ENCODE measurements at places on chromosomes 7 and 10.

DNA sequence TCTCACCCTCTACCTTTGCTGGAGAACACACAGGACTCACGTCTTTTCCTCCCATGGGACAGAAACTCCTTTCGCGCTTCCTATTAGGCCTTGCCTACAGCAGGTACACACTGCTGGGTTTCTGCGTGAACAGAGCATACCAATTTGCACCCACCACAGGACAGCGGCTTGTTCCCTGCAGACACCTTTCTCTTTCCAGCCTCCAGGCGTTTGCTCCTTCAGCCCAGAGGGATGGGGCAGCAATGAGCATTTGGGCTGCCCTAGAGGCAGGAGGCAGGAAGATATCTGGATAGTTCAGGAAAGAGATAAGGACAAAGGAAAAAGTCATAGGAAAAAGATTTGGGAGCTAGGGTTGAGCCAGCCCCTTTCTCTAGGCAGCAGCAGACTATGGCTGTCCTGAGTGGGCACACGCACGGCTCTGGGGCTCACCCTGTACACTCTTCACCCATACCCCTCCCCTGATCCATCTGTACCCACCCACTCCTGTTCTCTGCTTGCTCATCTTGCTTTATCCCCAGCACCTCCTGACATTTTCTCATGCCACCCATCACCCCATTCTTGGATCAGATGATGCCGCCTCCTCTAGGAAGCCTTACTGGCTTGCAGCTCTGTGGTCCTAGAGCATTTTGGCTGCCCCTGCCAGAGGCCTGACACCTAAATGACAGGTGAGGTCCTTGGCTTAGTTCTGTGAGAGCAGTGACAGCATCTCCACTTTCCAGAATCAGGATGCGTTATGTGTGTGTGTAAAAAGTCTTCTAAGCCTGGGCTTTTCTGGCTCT lies 40.7 kb upstream of the SPDYE3 start:
- DNase-seq, result no peak

DNA sequence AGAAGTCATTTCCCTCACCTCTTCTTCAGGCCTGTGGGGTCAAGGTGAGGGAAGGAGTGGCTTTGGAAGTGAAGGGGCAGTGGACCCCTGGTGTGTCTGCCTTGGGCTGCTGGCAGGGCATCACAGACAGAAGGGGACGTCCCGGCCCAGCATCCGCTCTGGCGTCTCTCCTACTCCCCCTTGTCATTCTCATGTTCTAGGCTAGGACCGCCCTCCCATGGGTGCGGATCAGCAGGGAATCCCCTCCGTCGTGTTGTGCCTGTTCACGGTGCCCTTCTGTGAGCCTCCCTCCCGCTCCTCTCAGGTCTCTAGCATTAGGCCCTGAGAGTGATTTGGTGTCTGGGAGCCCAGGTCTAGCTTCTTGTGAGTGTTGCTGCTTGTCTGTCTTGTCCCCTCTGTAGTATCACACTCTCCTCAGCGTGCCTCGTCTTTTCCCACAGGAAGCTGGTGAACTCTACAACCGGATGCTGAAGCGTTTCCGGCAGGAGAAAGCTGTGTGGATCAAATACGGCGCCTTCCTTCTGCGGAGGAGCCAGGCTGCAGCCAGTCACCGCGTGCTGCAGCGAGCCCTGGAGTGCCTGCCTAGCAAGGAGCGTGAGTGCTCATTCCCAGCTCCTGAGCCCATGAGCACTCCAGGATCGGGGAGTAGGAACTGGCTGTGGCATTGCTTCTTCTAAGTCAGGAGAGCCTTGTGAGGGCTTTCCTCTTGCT lies 8.5 kb downstream of the CALHM2 start:
- no peak for DNase-seq

DNA sequence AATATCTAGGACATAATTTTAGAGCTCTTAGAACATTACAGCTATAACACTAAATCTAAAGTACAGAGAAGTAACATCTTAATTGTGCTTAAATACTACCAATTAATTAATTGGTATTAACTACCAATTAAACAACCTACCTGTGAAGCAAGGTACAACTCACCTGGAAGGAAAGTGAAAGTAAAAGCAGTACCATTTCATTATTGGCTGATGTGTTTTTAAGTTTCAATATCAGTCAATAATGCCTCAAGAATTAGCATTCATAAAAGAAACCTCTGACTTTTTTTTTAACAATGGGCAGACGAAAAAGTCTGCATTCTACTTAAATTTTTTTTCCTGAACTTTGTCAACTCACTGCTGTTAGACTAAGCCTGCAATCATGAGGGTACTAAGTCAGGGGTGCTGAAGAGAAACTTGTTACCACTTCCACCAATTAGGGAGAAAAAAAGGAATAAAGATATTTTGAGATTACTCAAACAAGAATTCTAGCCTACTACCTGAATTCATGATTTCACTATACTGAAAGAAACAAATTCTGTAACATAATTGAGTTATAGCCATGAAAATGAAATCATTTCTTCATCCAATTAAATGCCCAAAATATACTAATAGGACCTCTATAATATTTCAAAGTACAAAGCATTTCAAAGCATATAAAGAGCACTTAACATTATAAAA lies 19.9 kb downstream of the UPF2 start:
- no peak for DNase-seq

DNA sequence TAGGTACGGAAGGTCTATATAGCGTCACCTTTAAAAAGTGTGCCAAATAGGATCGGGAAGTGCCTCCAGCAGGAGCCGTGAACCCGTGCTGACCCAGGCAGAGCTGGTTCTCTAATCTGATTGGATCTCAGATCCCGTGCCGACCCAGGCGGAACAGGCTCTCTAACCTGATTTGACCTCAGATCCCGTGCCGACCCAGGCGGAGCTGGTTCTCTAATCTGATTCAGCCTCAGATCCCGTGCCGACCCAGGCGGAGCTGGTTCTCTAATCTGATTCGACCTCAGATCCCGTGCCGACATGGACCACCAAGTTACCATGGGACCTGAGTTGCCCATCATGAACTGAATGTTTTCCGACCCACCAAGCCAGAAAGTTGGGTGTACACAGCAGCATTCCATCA lies 463.9 kb downstream of the PTPRN2 start:
- DNase-seq, result no peak

- no peak for DNase-seq
These were observed 557.4 kb upstream of the VSTM2A start for GRCh38 chr7:53984776-53985175.

DNA sequence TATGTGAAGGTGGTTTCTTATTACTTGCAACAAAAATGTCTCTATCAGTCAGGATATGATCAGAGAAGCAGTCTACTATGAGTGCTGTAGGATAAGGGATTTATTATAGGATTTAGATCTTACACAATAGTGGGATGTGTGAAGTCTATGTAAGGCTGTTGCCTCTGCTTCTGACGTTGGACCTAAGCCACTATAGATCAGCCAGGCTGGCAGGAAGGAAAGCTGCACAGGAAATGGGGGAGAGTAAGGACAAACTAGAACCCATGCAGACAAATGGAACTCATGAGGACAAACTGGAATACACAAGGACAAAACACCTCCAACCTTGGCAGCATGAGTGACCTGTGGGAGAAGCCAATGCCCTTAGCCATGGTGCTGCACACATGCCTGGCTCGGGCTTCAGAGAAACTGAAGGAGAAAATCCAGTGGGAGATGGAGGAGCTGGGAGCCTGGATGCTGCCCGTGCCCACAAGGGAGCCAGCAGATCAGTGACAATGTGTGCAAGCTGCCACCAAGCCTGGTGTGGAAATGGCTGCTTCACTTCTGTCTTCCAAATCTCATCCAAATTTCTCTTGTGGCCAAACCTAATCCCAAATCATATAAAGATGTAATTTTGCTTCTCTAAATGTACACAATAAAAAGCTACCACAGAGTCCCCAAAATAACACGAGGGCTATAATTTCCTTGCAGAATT lies 147.0 kb upstream of the PCGF5 start:
- no peak for DNase-seq

- DNase-seq, result no peak
These were observed 257.3 kb downstream of the SDK1 start for GRCh38 chr7:3558400-3558799.

GRCh38 chr10:132104062-132104461 lies 38.3 kb downstream of the JAKMIP3 start:
- DNase-seq, result no peak

GRCh38 chr10:107577221-107577620 lies 412.7 kb upstream of the SORCS1 start:
- DNase-seq, result no peak

- no peak for DNase-seq
These were observed 37.7 kb downstream of the NAMPT start for GRCh38 chr7:106246902-106247711.

- peak; percentile 21 for DNase-seq
These were observed 114.0 kb downstream of the BBS9 start for GRCh38 chr7:33243319-33243881.

- no peak for DNase-seq
These were observed 408.4 kb upstream of the SHH start for GRCh38 chr7:156220701-156221100.

GRCh38 chr7:29370531-29371314 lies 176.1 kb downstream of the CHN2 start:
- DNase-seq, result no peak

GRCh38 chr7:31065021-31065593 lies 13.0 kb downstream of the ADCYAP1R1 start:
- DNase-seq, result no peak

DNA sequence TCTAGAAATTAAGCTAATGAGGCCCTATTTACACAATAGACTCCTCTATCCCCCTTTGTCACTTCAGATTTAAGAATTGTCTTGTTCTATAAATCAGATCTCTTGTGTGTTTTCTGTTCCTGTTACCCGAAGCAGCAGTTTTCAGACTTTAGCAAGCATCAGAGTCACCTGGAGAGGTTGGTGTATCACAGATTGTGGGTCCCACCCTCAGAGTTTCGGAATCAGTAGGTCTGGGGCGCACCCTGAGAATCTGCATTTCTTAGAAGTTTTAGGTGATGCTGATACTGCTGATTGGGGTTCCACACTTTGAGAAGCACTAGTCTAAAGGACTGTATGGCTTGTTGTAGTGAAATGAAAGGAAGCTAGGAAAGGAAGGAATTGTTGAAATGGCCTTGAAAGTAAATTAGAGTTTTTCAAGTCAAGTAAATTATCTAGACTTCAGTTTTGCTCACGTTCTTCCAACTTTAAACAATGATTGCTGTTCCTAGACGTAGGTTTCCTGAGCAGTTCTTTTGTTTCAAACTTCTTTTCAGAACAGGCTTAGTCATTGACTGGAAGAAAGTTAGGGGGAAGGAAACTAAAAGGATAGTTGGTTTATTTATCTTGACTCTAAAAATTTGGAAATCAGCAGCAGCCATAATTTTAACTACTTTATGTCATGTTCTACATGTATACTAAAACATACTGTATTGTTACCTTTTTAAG lies 15.7 kb downstream of the BPGM start:
- DNase-seq, result no peak

DNA sequence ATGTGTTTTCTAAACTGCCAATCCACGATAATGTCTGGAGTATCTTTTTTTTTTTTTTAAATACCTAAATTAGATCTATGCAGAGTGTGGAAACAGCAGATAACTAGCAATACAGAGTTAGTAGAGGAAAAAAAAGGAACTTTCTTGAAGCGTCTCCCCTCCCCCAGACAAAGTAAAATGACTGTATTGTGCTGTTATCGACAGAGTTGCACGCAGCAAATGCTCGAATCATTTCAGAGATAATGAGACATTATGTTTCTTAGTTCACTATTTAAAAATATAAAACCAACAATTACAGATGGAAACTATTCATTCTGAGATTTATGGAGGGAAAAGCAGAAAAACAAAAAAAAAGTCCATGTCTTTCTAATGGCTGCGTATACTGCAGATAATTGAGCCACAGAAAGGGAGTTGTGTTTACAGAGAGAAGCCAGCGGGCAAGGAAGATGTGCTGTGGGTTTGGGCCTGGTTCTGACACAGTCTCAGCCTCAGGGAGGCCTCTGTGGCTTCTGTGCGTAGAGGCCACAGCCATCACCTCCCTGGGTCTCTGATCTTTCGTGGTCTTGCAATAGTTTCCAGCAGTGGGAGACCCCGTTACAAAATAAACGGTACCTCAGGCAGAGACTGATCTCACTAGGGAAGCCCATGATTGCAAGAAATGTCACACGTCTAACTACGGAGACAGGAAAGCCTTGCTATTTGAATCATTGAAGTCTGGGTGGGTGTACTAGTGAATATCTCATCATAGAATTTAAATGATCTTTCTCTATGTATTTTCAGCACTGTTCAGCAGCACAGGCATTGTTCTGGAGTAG lies 19.1 kb upstream of the KLF6 start:
- no peak for DNase-seq

DNA sequence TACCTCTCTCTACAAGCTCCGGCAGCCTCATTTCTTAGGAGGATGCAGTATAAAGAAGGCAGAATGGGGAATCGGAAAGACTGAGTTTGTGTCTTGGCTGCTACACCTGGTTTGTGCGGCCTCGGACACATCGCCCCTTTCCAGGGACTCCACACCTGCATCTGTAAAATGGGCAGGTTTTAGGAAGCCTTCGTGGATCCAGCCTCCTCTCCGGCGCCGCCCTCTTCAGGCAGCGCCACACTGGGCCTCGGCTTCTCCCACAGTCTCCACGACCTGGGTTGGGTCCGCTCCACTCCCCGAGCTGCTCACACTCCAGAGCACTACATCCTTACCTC lies 341 bp downstream of the GOT1 start:
- DNase-seq, result no peak

DNA sequence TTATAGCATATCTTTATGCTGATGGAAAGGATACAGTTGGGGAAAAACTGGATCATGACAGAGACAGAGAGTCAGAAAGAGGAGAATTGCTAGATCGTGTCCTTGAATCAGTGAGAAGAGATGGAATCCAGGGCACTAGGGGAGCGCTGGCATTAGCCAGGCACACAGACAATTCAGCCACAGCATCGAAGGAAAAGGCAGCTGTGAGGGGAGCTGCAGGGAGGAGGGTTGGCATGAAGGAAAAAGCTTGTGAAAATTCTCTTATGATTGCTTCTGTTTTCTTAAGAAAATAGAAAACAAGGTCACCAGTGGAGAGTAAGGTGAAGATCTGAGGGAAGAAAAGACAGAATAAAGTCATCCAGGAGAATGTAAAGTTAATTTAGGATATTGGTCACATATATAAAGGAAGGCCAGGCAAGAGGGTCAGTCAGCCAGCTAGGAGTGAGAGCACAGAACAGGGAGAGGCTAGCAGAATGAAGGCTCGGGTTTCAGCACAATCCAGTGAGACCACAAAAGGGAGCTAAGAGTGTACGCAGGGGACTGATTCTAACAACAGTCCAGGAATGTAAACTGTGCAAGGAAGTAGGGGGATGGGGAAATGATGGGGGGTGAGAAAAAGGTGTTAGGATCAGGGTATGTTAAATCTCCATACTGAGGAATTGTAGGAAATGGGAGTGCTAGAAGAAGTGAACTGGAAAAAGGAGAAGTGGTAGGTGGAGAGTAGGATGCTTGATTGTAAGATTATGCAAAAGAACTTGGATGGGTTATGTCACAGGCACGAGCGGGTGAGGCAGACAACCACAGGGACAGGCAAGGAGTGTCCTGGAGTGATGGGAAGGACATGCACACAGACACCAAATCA lies 112.0 kb downstream of the RNF32 start:
- DNase-seq, result no peak

Data from NCI-H2107 (cell line).